H9 (cell line): ENCODE measurements at places on chromosomes 11 and 22. TPM values are rescaled to one million over a fixed set of nuclear protein-coding genes. Genes with fewer than 3 reads are reported as not detected.

The IRAG1 gene
- 2.4 and 3.3 TPM in 2 replicates for total RNA-seq

- DNase-seq: peak; percentile 14
- H3K36me3 ChIP-seq: peaks cover 2% of the 10 kb centered on the region; the same call in 1 of the 3 replicates
- no peaks in the 10 kb centered on the region for H3K27me3 ChIP-seq
- no peaks in the 10 kb centered on the region for H3K4me1 ChIP-seq
- H3K4me3 ChIP-seq: no peak overlapping the region
Observed at GRCh38 chr22:47174671-47175112, 412.2 kb downstream of the TBC1D22A start.

GRCh38 chr22:19292458-19293230, 1.1 kb upstream of the CLTCL1 start:
- peak; percentile 31 for DNase-seq
- H3K27me3 ChIP-seq: peaks cover 3% of the 10 kb centered on the region; the same call in 1 of the 2 replicates
- H3K36me3 ChIP-seq: no peaks in the 10 kb centered on the region; the same call in 2 of the 3 replicates

- H3K27me3 ChIP-seq: no peaks in the 10 kb centered on the region
- no peaks in the 10 kb centered on the region for H3K36me3 ChIP-seq
- no peak overlapping the region for H3K4me3 ChIP-seq
- peak; percentile 16 for DNase-seq
Observed at GRCh38 chr11:120133216-120134105, 4.5 kb downstream of the TRIM29 start.

The NFRKB gene
- total RNA-seq: 40.3 and 41.0 TPM in 2 replicates

- no peaks in the 10 kb centered on the region for H3K4me1 ChIP-seq
- DNase-seq: no peak
- peaks cover 39% of the 10 kb centered on the region for H3K36me3 ChIP-seq
- H3K27ac ChIP-seq: no peak overlapping the region
- no peak overlapping the region for H3K4me3 ChIP-seq
Observed at GRCh38 chr22:37023743-37024338, 4.3 kb downstream of the MPST start.

DNA sequence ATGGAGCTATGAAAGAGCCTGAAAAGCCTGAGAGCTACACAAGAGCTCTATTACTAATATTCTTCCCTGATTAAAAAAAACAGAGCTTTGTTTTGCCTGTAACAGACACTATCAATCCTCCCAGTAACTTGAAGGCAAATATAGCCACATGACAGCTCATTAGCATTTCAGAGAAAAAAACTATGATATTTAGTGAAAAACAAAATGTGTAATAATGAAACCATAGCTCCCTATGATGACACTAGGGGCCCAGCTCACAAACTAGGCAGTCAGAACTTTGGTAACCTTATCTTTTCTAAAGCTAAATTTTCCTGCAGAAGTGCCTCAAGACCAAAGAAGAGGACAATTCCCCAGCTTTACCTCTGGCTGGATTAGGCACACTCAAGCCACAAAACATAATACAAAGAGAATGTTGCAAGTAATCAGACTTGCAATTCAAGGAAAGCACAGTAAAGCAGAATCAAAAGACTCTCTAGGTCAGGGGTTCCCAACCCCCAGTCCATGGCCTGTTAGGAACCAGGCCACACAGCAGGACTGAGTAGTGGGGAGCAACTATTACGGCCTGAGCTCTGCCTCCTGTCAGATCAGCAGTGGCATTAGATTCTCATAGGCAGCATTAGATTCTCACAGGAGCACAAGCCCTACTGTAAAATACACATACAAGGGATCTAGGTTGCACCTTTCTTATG, 53.3 kb downstream of the MRTFA start:
- DNase-seq: no peak
- no peak overlapping the region for H3K4me3 ChIP-seq
- H3K27me3 ChIP-seq: no peaks in the 10 kb centered on the region
- no peaks in the 10 kb centered on the region; the same call in 1 of the 2 replicates for H3K4me1 ChIP-seq

DNA sequence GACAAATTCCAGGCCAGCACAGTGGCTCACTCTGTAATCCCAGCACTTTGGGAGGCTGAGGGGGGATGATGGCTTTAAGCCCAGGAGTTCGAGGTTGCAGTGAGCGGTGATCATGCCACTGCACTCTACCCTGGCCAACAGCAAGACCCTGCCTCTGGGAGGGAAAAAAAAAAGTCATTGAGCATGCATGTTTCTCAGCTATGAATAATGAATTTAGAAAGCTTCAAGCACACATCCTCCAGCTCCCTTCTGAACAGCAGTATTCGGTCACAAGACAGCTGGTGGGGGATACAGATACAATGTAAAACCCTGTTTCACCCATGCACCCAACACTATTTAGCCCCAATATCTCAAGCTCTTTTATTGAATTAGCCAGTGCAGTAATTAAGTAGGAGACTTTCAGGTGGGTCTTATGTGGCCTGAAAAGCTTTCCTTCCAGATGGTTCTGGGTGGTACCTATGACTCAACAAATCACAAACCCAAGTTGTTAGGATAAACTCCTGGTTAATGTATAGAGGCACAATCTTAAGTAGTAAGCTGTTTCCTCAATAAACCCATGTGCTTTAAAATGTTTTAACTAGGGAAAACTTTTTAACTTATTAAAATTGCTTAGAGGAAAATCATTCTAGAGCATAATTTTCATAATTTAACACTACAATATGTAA, 13.4 kb downstream of the PRDM10 start:
- no peak overlapping the region for H3K27ac ChIP-seq
- no peak overlapping the region for H3K4me3 ChIP-seq
- H3K36me3 ChIP-seq: peaks cover 9% of the 10 kb centered on the region
- H3K4me1 ChIP-seq: no peaks in the 10 kb centered on the region
- DNase-seq: no peak

The FJX1 gene
- 11.5 and 14.4 TPM in 2 replicates for total RNA-seq

The PARVG gene
- total RNA-seq: 1.3 and 1.6 TPM in 2 replicates

The KCNE3 gene
- 4.9 and 5.6 TPM in 2 replicates for total RNA-seq
